IMR-90 (cell line): ENCODE measurements at places on chromosomes 7 and 10. TPM values are rescaled to one million over a fixed set of nuclear protein-coding genes. Genes with fewer than 3 reads are reported as not detected.
A peak's percentile ranks its signal among the peaks of the same experiment; 100 is the strongest.

GRCh38 chr7:138833596-138833995, 35.6 kb upstream of the ATP6V0A4 start:
- H3K27ac ChIP-seq = no peak overlapping the region
- H3K36me3 ChIP-seq = no peaks in the 10 kb centered on the region
- no peaks in the 10 kb centered on the region for H3K4me1 ChIP-seq
- no peak overlapping the region for H3K4me3 ChIP-seq

GRCh38 chr10:84195044-84195830, 900 bp downstream of the CDHR1 start:
- no peak overlapping the region for H3K4me3 ChIP-seq
- no peak for DNase-seq
- H3K4me1 ChIP-seq = peaks cover 2% of the 10 kb centered on the region; the same call in 1 of the 2 replicates
- H3K27me3 ChIP-seq = peaks cover 53% of the 10 kb centered on the region
- H3K27ac ChIP-seq = no peak overlapping the region
- H3K36me3 ChIP-seq = no peaks in the 10 kb centered on the region

The ETV1 gene
- total RNA-seq = 17.2 and 21.1 TPM in 2 replicates

The FAM25A gene
- not detected in 2 replicates for total RNA-seq

- no peaks in the 10 kb centered on the region for H3K27me3 ChIP-seq
- no peak for DNase-seq
- no peak overlapping the region for H3K4me3 ChIP-seq
- peaks cover 3% of the 10 kb centered on the region; the same call in 1 of the 2 replicates for H3K36me3 ChIP-seq
Measured at GRCh38 chr7:116776046-116776445, 86.3 kb upstream of the CAPZA2 start.

- H3K36me3 ChIP-seq = no peaks in the 10 kb centered on the region
- no peak for DNase-seq
- no peaks in the 10 kb centered on the region for H3K4me1 ChIP-seq
- H3K27me3 ChIP-seq = no peaks in the 10 kb centered on the region
- H3K27ac ChIP-seq = no peak overlapping the region
- no peak overlapping the region for H3K4me3 ChIP-seq
Measured at GRCh38 chr10:16274911-16275310, 161.9 kb upstream of the PTER start.

DNA sequence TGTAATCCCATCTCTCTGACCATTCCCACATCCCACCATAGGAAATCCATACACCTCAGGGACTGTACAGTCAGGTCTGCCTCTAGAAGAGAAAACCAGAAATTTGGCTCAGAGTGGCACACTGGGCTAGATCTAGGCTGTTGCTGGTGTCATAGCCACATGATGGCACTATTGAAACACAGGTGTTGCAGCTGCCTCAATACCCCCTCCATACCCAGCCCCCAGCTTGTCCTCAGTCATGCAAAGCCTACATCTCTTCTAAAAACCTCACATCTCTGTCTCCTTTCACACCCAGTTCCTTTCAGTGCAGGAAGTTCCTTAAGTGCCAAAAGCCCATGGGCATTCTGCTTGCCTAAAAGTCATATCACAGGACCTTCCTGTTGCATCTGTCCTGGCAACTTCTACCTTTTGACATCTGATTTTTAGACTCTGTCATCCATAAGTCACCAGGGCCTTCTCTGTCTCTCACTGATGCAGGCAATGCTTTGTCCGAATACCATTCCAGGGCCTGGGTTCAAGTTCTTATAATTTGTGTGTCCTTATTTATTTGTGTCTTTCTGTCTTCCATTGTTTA, 27.0 kb upstream of the HIBADH start:
- no peak overlapping the region for H3K27ac ChIP-seq
- H3K36me3 ChIP-seq = no peaks in the 10 kb centered on the region
- DNase-seq = peak; percentile 31

The SLC18A3 gene
- total RNA-seq = not detected in 2 replicates

The TMEM130 gene
- 1.1 and 1.4 TPM in 2 replicates for total RNA-seq

The FGL2 gene
- 0.56 and 1.3 TPM in 2 replicates for total RNA-seq

DNA sequence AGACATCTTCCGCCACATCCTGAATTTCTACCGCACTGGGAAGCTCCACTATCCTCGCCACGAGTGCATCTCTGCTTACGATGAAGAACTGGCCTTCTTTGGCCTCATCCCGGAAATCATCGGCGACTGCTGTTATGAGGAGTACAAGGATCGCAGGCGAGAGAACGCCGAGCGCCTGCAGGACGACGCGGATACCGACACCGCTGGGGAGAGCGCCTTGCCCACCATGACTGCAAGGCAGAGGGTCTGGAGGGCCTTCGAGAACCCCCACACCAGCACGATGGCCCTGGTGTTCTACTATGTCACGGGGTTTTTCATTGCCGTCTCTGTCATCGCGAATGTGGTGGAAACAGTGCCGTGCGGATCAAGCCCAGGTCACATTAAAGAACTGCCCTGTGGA, 1.9 kb downstream of the KCND2 start:
- H3K36me3 ChIP-seq = no peaks in the 10 kb centered on the region
- H3K27me3 ChIP-seq = peaks cover 17% of the 10 kb centered on the region
- no peak for DNase-seq
- no peaks in the 10 kb centered on the region for H3K4me1 ChIP-seq

- no peaks in the 10 kb centered on the region for H3K4me1 ChIP-seq
- DNase-seq = no peak
- H3K36me3 ChIP-seq = no peaks in the 10 kb centered on the region
Measured at GRCh38 chr10:79044846-79045245, 23.9 kb upstream of the ZMIZ1 start.

The CHRM2 gene
- 144 and 184 TPM in 2 replicates for total RNA-seq

DNA sequence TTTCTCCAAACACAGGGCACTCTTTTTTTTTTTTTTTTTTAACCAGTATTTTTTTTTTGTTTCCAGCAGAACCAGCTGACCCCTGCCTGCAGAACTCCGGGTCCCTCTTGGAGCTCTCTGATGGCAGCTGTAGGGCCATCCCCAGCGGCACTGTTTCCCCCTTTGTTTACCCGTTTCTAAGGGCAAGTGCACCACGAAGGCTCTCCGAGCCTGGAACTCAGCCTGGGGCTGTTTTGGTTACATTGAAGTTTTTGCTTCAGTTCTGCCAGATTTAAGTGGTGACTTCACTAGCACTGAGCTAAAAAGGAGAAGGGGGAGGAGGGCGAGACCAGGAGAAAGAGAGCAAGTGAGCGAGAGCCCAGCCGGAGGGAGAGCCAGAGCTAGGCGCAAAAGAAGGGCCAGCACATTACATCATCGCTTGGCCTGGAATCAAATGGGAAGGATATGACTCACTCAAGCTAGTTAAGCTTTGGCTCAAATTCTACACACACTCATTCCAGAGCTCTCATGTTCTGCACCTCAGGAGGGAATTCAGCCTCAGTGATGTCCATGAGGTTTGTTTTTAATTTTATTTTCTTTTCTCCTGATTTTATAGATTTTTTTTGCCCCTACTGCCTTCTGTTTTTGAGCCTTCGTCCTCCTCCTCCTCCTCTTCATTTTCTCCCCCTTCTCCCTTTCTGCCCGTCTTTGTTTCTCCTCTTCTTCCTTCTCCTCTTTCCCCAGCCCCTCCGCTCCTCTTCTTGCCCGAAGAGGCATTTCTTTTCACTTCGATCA, 272.3 kb downstream of the TRIL start:
- H3K27me3 ChIP-seq = no peaks in the 10 kb centered on the region
- H3K36me3 ChIP-seq = no peaks in the 10 kb centered on the region
- peak; percentile 99 for DNase-seq
- H3K27ac ChIP-seq = peak overlapping the region; percentile 71

GRCh38 chr7:77995717-77996116, 197.1 kb downstream of the PHTF2 start:
- H3K27me3 ChIP-seq = no peaks in the 10 kb centered on the region
- peak; percentile 24 for DNase-seq

- H3K27ac ChIP-seq = no peak overlapping the region
- no peaks in the 10 kb centered on the region for H3K36me3 ChIP-seq
- no peak overlapping the region for H3K4me3 ChIP-seq
- no peaks in the 10 kb centered on the region for H3K4me1 ChIP-seq
- H3K27me3 ChIP-seq = no peaks in the 10 kb centered on the region
Measured at GRCh38 chr10:96344178-96344577, 14.6 kb downstream of the OPALIN start.

DNA sequence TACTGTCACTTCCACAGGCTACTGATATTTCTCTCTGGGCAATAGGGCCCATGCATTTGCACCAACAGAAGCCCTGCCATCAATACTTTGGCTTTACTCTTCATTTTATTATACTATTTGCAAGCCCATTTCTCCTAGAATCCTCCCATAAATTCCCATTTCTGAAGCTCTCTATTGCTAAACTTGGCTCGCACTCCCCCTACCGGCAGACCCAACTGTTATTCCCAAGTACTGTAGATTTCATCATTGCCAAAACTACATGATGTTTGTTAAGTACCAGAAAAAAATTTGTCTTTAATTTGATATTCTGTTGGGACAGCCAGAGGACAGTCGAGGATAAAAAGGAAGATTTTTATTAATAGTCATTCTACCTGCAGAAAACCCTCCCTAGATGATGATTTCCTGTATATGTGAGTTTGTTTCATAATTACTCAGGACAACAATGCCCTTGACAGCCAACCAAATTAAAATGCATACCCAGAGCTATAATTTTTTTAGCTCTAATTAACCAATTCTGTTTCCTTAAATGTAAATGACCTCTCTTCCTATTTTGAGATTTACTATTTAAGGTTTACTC, 298.6 kb downstream of the REEP3 start:
- no peak overlapping the region for H3K4me3 ChIP-seq
- H3K36me3 ChIP-seq = no peaks in the 10 kb centered on the region
- peak; percentile 62 for DNase-seq
- H3K4me1 ChIP-seq = no peaks in the 10 kb centered on the region
- no peak overlapping the region for H3K27ac ChIP-seq

DNA sequence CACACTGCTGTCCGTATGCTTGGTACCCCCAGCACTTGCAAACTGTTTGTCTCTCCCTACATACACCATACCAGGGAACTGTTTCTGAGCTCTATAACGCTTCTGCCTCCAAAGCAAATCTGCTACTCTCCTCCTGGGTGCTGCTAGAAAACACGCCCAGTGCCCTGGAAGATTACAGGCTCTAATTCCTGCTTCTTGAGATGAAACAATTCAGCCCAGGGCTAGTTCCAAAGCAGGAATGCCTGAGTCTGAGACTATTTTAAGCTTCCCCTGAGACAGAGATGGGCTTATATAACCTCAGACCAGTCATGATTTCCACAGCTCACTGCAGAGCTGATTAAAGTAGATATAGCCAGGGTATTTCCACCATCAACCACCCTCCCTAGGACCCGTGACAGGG, 327.1 kb downstream of the GPR158 start:
- no peaks in the 10 kb centered on the region for H3K4me1 ChIP-seq
- no peak overlapping the region for H3K27ac ChIP-seq
- H3K4me3 ChIP-seq = no peak overlapping the region
- no peaks in the 10 kb centered on the region for H3K36me3 ChIP-seq
- DNase-seq = no peak
- no peaks in the 10 kb centered on the region for H3K27me3 ChIP-seq

The EBLN1 gene
- not detected in 2 replicates for total RNA-seq

DNA sequence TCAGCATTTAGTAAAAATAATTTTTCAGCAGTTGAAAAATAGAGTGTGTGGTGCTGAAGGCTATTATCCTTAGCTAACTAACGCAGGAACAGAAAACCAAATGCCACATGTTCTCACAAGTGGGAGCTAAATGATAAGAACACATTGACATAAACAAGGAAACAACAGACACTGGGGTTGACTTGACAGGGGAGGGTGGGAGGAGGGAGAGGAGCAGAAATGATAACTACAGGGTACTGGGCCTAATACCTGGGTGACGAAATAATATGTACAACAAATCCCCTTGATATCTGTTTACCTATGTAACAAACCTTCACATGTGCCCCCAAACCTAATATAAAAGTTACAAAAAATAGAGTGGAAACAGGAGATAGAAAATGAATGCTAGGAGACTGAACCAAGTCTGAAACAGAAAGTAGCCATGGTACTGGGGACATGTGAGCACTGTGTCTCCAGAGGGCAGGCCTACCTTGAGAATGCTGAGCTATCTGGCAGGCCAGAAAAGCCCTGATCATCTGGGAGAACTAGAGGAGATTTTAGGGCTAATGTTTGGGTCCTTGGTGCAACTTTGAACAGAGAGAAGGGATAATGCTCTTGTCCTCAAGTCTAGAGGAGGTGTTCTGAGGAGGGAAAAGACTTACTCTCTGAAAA, 4.7 kb upstream of the EFCAB10 start:
- no peak overlapping the region for H3K27ac ChIP-seq
- no peak overlapping the region for H3K4me3 ChIP-seq
- H3K36me3 ChIP-seq = no peaks in the 10 kb centered on the region
- H3K4me1 ChIP-seq = no peaks in the 10 kb centered on the region

DNA sequence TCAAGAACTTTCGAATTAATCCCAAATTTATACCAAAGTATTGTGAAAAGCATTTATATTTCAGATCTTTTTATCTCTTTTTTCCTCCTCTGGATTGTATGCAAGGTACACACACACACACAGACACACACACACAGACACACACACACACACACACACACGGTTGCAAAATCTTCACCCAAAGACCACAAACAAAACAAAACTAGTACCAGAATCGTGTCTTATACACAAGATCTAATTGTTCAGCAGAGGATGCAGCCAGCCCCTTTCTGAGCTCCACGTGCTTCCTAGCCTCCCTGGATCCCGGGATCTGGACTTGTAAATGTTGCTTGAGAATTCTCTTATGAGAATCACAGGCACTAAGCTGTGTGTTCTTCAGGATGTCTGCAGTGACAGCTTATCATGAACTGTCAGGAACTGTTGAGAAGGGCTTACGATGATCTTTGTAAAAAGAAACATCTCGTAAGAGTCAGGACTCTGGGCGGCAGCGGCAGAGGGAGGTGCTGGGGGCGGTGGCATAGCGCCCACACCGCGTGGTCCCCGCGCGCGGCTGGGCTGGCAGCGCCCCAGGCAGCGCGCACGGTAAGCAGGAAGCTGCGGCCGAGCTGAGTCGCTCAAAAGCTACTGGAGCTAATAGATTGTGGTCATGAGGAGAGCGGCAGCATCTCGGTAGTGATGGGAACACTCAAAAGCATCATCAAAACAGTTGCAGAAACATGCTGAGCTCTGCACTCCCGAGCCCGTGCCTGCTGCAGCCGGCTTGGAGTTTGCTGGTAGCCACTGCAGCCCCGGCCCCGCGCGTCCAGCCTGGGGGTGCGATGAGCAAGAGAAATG, 277.6 kb downstream of the GATA3 start:
- no peak overlapping the region for H3K27ac ChIP-seq
- H3K4me3 ChIP-seq = peak overlapping the region; percentile 15; the same call in 1 of the 2 replicates
- H3K27me3 ChIP-seq = no peaks in the 10 kb centered on the region
- no peaks in the 10 kb centered on the region for H3K36me3 ChIP-seq

The LIPN gene
- total RNA-seq = not detected in 2 replicates

- H3K36me3 ChIP-seq = peaks cover 53% of the 10 kb centered on the region
- H3K4me1 ChIP-seq = peaks cover 9% of the 10 kb centered on the region
- H3K4me3 ChIP-seq = no peak overlapping the region
- H3K27me3 ChIP-seq = no peaks in the 10 kb centered on the region
Measured at GRCh38 chr7:47288060-47288459, 293.9 kb downstream of the TNS3 start.

DNA sequence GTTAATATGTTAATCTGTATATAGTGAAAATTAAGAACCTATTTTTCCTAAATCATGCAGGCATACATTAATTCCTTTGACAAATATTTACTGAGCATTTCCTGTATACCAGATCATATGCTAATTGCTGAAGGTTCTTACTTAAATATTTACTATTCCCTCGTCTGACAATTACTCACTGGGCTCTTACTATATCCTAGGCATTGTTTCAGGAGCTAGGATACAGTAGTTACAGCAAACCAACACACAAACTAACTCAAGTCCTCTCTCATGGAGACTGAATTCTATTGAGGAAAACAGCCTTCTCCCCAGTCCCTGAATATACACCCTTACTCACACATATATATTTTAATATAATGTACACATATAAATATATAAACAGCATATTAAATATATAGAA, 786.0 kb downstream of the NRG3 start:
- H3K27ac ChIP-seq = no peak overlapping the region
- H3K27me3 ChIP-seq = no peaks in the 10 kb centered on the region
- H3K36me3 ChIP-seq = no peaks in the 10 kb centered on the region
- no peak overlapping the region for H3K4me3 ChIP-seq

GRCh38 chr7:1192171-1192676, 32.2 kb upstream of the ZFAND2A start:
- no peak overlapping the region for H3K4me3 ChIP-seq
- peak overlapping the region; percentile 44 for H3K27ac ChIP-seq
- no peaks in the 10 kb centered on the region for H3K27me3 ChIP-seq
